ENCODE measurements at places on chromosomes 2 and 18. TPM values are rescaled to one million over a fixed set of nuclear protein-coding genes. Genes with fewer than 3 reads are reported as not detected.

DNA sequence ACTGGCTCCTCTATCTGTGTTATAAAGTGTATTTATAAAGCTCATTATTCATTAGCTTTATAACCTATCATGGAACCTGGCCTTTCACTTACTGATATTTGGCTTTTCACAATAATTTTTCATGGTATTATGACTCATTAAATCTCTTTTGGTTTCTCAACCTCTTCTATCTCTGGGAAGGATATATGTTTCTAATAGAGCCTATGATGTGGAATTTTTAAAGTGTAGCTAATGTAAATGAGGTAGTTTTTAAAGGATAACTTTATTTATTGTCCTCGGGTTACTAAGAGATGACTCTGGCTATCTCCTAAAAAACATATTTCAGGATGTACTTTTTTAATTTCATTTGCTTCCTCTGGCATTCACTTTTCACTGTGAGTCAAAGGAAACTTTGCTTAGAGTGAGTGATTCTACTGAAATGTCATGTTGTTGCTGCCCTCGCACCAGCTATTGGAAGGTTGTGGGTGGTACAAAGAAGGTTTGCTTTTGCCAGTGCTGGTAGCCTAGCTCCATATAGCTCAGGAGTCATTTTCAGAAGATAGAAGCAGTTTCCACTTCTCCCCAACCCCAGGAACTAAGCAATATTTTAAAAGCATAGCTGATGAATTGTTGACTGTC is 85.2 kb upstream of the RPE start:
- no peak overlapping the region for H3K27ac ChIP-seq
- H3K4me1 ChIP-seq = no peaks in the 10 kb centered on the region
- H3K4me3 ChIP-seq = no peak overlapping the region
- no peak for DNase-seq
- H3K27me3 ChIP-seq = no peaks in the 10 kb centered on the region

GRCh38 chr2:233428438-233428837 is 74.1 kb downstream of the DGKD start:
- no peak overlapping the region for H3K27ac ChIP-seq
- peaks cover 31% of the 10 kb centered on the region for H3K4me1 ChIP-seq
- no peaks in the 10 kb centered on the region for H3K36me3 ChIP-seq
- H3K4me3 ChIP-seq = no peak overlapping the region
- no peak for DNase-seq
- H3K27me3 ChIP-seq = no peaks in the 10 kb centered on the region

The ECEL1 gene
- not detected for total RNA-seq

- H3K36me3 ChIP-seq = no peaks in the 10 kb centered on the region
- DNase-seq = no peak
- H3K4me3 ChIP-seq = no peak overlapping the region
- H3K27me3 ChIP-seq = peaks cover 25% of the 10 kb centered on the region
- H3K4me1 ChIP-seq = no peaks in the 10 kb centered on the region
Measured at GRCh38 chr18:13562494-13563029, 163.8 kb downstream of the FAM210A start.

DNA sequence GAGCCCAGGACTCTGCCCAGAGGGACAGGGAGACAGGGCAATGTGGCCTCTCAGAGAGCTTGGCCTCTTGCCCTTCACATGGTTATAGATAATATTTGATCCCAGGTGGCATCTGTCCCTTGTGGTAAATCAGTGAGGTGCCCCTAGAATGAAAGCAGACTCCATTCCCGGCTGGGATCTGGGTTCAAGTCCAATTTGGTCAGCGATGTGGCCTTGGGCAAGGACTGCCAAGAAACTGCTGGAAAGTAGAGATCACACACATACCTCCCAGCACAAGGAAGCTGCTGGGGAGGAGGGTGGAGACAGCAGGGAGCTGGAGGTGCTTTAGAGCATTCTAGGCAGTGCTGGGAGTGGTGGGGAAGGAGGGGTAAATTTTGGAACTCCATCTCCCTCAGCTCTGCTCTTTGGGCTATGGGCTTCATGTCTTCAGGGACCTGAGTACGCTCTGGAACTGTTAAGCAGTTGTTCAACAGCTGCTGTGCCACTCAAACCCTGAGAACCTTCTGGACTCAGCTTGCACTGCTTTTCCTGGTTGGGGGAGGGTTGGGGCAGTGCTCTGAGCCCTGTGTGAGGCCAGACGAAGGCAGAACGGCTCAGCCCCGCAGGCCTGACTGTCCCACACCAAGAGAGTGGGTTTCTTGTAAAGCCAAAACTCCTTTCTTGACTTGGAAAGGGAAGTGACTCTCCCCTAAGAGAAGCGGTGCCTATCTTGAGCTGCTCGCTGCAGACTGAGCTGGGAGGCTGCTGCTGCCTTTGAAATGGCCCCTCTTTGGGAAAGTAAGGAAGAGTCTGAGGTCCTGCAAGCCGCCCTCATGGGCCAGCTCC is 23.0 kb downstream of the INPP5D start:
- peaks cover 22% of the 10 kb centered on the region for H3K4me1 ChIP-seq
- H3K36me3 ChIP-seq = no peaks in the 10 kb centered on the region
- no peak overlapping the region for H3K4me3 ChIP-seq

The TRMT61B gene
- total RNA-seq = 20.0 TPM

The CRYBA2 gene
- total RNA-seq = 0.81 TPM

The DOK6 gene
- not detected for total RNA-seq

- no peaks in the 10 kb centered on the region for H3K4me1 ChIP-seq
- H3K4me3 ChIP-seq = no peak overlapping the region
- no peaks in the 10 kb centered on the region for H3K27me3 ChIP-seq
- DNase-seq = no peak
- no peaks in the 10 kb centered on the region for H3K36me3 ChIP-seq
Measured at GRCh38 chr2:187644486-187644885, 90.3 kb upstream of the TFPI start.

The RPL37A gene
- total RNA-seq = 2,073 TPM

GRCh38 chr2:169961911-169962310 is 134.7 kb downstream of the UBR3 start:
- H3K4me3 ChIP-seq = no peak overlapping the region
- no peak overlapping the region for H3K27ac ChIP-seq
- peaks cover 48% of the 10 kb centered on the region for H3K36me3 ChIP-seq
- no peak for DNase-seq

GRCh38 chr2:28619213-28620196 is 123.6 kb downstream of the PLB1 start:
- no peaks in the 10 kb centered on the region for H3K36me3 ChIP-seq
- no peak overlapping the region for H3K27ac ChIP-seq
- DNase-seq = no peak

GRCh38 chr2:101082998-101083397 is 68.2 kb downstream of the TBC1D8 start:
- DNase-seq = no peak
- no peak overlapping the region for H3K4me3 ChIP-seq
- H3K36me3 ChIP-seq = no peaks in the 10 kb centered on the region
- H3K27me3 ChIP-seq = peaks cover 17% of the 10 kb centered on the region

GRCh38 chr2:211103989-211104388 is 547.6 kb downstream of the CPS1 start:
- DNase-seq = no peak
- no peaks in the 10 kb centered on the region for H3K27me3 ChIP-seq
- H3K27ac ChIP-seq = no peak overlapping the region
- H3K4me3 ChIP-seq = no peak overlapping the region

DNA sequence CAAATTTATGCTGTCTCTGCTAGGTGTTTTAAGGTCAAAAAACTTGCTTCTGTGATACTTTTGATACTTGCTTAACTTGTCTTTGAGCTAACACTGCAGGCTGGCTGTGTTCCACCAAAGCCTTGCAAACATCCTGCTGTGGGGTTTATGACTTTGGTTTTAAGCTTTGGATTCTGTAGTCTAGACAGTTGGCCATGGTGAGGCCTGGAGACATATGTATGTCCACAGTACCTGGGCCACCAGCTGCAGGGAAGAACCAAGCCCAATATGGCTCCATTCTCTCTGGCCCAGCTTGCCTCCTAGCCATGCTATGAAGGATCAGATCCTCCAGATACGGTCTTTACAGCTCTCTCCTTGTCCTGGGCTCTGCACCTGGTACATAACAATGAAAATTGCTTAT is 113.9 kb downstream of the INO80D start:
- H3K4me1 ChIP-seq = no peaks in the 10 kb centered on the region
- no peak for DNase-seq
- H3K4me3 ChIP-seq = no peak overlapping the region
- no peaks in the 10 kb centered on the region for H3K27me3 ChIP-seq
- no peak overlapping the region for H3K27ac ChIP-seq

GRCh38 chr2:46540496-46541331 is 61.3 kb downstream of the TMEM247 start:
- H3K36me3 ChIP-seq = peaks cover 3% of the 10 kb centered on the region
- no peak overlapping the region for H3K4me3 ChIP-seq
- no peaks in the 10 kb centered on the region for H3K27me3 ChIP-seq

The PLGLB1 gene
- not detected for total RNA-seq

The DSG4 gene
- not detected for total RNA-seq

The C2orf92 gene
- 4.5 TPM for total RNA-seq

- H3K27me3 ChIP-seq = no peaks in the 10 kb centered on the region
- H3K27ac ChIP-seq = no peak overlapping the region
- no peaks in the 10 kb centered on the region for H3K36me3 ChIP-seq
Measured at GRCh38 chr2:23157812-23158211, 227.2 kb upstream of the KLHL29 start.

GRCh38 chr18:9835113-9835755 is 50.5 kb upstream of the TXNDC2 start:
- peaks cover 8% of the 10 kb centered on the region for H3K4me1 ChIP-seq
- peaks cover 7% of the 10 kb centered on the region for H3K36me3 ChIP-seq
- H3K27ac ChIP-seq = no peak overlapping the region
- DNase-seq = no peak

The CFAP53 gene
- 0.87 TPM for total RNA-seq

- H3K4me3 ChIP-seq = no peak overlapping the region
- no peaks in the 10 kb centered on the region for H3K36me3 ChIP-seq
- H3K27ac ChIP-seq = no peak overlapping the region
- DNase-seq = no peak
- peaks cover 49% of the 10 kb centered on the region for H3K27me3 ChIP-seq
Measured at GRCh38 chr2:239444626-239445577, 44.1 kb upstream of the HDAC4 start.

GRCh38 chr2:122414902-122415301 is 659.5 kb downstream of the TSN start:
- no peaks in the 10 kb centered on the region for H3K36me3 ChIP-seq
- H3K27me3 ChIP-seq = no peaks in the 10 kb centered on the region
- H3K4me1 ChIP-seq = no peaks in the 10 kb centered on the region
- H3K4me3 ChIP-seq = no peak overlapping the region
- no peak for DNase-seq

The TUBB8B gene
- not detected for total RNA-seq
